ENCODE measurements at places on chromosomes 7 and 10.

GRCh38 chr7:25857376-25858067 is 294.5 kb upstream of the NFE2L3 start:
- no peak for DNase-seq

DNA sequence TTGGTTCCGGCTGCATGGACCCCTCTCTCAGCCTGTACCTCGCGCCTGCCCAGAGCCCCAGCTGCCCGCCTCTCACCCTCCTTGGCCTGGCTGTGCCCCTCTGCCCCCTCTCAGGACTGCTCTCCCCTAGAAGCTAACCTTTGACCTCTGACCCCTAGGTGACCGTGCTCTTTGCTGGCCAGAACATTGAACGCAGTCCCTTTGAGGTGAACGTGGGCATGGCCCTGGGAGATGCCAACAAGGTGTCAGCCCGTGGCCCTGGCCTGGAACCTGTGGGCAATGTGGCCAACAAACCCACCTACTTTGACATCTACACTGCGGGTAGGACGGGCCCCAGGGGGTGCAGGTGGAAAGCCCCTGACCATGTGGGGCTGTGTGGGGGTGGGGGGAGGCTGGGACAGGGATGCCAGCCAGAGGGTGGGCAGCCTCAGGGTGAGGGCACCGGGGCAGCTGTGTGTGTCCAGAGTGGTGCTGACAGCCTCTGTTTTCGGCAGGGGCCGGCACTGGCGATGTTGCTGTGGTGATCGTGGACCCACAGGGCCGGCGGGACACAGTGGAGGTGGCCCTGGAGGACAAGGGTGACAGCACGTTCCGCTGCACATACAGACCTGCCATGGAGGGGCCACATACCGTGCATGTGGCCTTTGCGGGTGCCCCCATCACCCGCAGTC is 8.0 kb downstream of the FLNC start:
- peak; percentile 39 for DNase-seq

DNA sequence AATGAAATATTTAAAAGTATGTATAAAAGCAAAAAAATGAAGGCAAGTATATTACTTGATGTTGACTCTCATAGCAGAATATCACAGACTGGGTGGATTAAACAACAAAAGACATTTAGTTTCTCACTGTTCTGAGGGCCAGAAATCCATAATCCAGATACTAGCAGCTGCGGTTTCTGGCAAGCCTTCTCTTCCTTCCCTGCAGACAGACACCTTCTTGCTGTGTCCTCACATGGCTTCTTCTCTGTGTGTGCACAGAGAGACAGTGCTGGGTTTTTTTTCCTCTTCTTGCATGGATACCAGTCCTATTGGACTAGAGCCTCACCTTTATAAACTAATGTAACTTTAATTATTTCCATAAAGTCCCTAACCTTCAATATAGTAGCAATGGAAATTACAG is 127.9 kb upstream of the AKR1E2 start:
- no peak for DNase-seq

GRCh38 chr10:58241346-58241745 is 26.3 kb downstream of the IPMK start:
- peak; percentile 41 for DNase-seq

DNA sequence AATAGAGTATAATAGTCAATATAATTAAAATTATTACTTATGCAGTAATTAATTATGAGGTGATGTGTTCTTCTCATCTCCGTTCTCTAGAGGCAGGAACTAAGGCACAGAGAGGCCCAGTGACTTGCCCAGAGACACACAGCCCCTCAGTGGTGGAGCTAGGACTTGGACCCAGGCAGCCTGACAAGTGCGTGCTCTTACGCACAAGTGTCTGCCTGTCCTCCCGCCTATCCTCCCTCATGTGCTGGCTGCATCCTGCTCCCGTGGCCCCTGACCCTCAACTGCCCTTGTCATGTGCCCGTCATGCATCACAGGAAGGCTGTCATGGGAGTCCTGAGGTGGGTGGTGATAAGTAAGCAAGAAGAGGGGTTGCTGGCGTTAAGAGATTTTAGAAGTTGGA is 14.3 kb downstream of the IL2RA start:
- DNase-seq = no peak

DNA sequence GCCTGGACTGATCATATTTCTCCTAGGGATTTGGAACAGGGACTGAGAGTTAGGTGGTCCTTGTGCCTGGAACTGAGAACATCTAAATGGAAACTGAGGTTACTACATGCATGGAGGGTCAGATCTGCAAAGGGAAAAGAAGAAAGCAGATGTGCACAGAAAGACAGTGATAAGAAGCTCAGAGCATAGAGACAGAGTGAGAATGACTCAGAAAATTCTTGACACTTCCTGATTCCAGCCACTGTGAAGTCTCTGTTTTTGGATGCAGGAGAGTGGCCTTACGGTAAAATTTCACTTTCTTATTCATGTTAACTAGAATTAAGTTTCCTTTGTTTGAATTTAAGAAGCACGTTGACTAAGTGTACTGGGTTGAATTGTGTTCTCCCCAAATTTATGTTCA is 241.7 kb downstream of the TMEM26 start:
- DNase-seq = no peak

GRCh38 chr7:5418285-5418582 is 5.4 kb downstream of the TNRC18 start:
- DNase-seq = no peak

GRCh38 chr7:46210467-46210866 is 289.4 kb upstream of the IGFBP3 start:
- DNase-seq = no peak

DNA sequence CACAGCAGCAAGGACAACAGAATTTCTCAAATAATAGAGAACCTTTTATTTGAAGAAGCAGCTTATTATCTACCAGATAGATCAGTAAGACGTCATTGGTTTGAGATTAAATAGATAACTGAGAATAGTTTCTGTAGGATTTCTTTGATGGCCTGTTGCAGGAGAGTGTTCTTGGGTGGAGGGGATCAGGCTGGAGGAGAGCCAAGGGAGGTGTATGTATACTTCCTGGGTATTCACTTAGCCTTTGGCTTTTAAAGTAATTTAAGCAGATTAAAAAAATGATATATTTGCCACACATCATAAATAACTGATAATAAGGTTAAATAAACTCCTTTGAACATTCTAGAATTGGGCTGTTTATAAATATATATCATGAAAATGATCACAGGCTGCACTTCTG is 486.1 kb upstream of the IGFBP3 start:
- no peak for DNase-seq

All from SJSA1 (cell line).